ENCODE measurements at places on chromosomes 2 and 18.
A peak's percentile ranks its signal among the peaks of the same experiment; 100 is the strongest.

GRCh38 chr2:146239392-146240135 is 1605.3 kb upstream of the ACVR2A start:
- DNase-seq, result peak; percentile 19

- DNase-seq, result no peak
These were observed 363.0 kb downstream of the FSIP2 start for GRCh38 chr2:186101616-186102015.

- DNase-seq, result no peak
These were observed 98.5 kb upstream of the GPC1 start for GRCh38 chr2:240336820-240337427.

DNA sequence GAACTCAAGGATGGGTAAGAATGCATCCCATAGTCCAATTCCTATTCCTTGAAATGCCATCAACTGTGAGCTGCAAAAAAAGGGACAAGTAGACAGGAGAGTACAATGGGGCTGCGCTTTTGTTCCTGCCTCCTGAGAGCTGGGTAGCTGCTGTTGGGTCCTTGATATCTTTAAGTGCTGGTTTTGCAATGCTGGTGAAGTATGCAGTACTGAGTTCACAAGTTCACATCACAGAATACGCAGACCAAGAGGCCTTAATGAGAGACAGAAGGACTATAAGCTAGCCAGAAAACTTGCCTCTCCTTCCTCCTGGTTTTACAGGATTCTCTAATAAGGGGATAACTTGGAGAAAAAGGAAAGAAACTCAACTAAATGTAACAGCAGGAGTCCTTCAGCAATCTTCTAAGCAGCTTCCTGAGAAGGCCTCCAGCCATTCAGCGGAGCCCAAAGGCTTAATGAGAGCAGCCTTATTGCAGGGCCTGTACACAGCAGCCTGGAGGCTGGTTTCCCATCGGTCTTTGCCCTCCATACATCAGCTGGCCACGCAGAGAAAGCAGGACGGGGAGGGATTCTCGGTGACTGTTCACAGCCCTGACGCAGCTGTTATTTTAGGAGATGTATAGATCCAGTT is 293.1 kb downstream of the CDCA7 start:
- no peak for DNase-seq

DNA sequence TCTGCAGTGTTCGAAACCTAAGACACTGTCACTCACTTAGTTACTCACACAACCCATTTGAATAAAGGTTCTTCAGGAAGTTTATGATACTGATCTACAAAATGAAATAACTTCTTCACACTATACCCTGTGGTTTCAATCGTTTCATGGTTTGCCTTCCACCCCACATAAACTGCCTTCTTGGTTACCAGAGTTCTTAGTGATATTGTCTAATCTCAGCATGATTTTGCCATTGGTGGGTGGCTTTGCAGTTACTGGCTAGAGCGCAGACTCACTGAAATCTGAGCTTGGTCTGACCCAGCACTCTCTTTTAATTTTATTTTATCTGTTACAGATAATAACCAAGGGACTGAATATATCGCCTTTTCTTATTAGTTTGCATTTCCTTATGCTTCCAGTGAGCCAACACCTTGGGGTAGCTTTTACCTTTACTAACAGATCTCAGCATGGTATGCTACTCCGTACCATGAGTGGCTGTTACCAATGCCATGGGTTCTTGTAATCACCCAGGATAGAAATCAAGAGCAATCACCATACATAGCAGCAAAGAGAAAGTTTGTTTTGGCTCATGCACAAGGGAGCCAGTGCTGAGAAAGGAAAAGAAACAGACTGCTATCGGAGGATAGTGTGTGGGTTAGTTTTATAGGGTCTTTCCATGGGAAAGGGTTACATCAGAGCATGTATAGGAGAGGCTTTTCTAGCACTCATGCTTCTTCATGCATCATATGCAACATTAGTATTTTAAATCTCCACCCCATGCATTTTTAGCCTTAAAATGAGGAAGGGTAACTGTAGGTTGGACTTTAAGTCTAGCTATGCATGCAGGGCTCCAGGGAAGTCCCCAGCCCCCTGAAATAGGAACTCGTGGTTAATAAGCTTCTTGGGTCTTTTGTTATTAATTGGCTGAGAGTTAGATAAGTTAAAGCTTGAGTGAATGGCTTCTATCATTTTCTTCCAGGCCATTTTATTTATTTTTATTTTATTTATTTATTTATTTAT is 33.3 kb downstream of the ANXA4 start:
- no peak for DNase-seq

- DNase-seq, result no peak
These were observed 106.7 kb upstream of the ARL4C start for GRCh38 chr2:234603619-234604018.

Measured in non-pigmented ciliary epithelial cell (primary cell).